SK-N-SH (cell line): ENCODE measurements at places on chromosomes 2 and 18.

GRCh38 chr2:218276986-218277755 lies 6.9 kb downstream of the PNKD start:
- no peak for DNase-seq

DNA sequence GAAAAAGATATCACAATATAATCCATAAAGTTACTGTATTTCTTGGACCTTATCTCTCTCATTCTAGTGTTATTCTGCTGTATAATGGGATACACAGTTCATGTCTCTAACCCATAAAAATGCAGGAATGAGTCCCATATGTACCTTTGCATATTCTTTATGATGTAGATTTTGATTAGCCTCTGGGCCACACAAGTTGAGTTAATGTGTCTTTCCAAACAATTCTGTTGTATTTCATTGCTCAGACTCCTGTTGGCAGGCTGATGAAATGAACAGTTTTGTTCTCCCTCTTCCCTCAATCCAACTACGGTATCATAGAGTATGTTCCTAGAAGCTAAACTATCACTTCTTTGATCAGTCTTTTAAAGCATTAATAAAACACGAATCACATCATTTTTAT lies 113.2 kb upstream of the SATB2 start:
- DNase-seq, result no peak

GRCh38 chr2:237715459-237715947 lies 83.1 kb upstream of the RBM44 start:
- no peak for DNase-seq

DNA sequence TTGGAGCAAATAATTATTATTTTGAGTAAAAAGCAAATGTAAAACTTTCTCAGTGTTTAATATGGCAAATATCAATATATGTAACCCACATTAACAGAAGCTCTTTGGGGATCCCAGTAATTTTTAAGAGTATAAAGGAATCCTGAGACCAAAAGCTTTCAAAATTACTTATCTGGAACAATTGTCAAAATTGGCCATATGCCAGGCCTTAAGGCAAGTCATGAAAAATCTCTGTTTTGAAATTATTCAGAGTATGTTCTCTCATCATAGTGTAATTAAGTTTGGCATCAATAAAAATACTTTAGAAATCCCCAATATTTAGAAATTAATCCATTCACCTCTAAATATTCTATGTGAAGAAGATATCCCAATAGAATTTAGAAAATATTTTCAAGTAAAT lies 225.3 kb upstream of the ARL4C start:
- DNase-seq, result no peak

- no peak for DNase-seq
Observed at GRCh38 chr2:234388591-234388990, 108.3 kb downstream of the ARL4C start.

GRCh38 chr2:48198371-48198770 lies 292.1 kb upstream of the FBXO11 start:
- no peak for DNase-seq

DNA sequence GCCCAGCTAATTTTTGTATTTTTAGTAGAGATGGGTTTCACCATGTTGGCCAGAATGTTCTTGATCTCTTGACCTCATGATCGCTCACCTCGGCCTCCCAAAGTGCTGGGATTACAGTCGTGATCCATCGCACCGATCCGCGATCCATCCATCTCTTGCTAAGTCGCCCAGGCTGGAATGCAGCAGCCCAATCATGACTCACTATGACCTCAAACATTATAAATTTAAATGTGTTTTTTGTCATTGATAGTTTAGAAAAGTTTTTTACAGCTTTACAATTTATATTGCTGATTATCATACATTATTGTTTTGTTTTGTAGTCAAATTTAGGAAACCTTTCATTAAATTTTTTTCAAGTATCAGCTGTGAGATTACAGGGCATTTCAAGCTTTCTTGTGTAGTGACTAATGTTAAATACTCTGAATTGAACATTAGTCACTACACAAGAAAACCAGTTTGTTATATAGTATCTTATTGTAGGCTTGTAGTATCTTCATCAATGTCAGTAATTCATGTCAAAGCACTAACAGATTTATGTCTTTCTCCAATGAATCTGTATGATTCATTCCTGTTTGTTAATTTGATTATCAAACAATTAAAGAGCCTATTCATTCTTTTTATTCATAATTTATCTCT lies 37.5 kb downstream of the NR4A2 start:
- DNase-seq, result no peak

- DNase-seq, result no peak
Observed at GRCh38 chr2:12502759-12503158, 214.0 kb upstream of the TRIB2 start.
